ENCODE measurements at places on chromosomes 2 and 18. TPM values are rescaled to one million over a fixed set of nuclear protein-coding genes. Genes with fewer than 3 reads are reported as not detected.

Gene ABCG8
- polyA plus RNA-seq = 0.05 TPM

Gene ASAP2
- 1.6 TPM for polyA plus RNA-seq

- no peak for DNase-seq
These were observed 83.4 kb downstream of the CALCRL start for GRCh38 chr2:187364696-187365095.

- no peak for DNase-seq
These were observed 9.4 kb downstream of the BCL11A start for GRCh38 chr2:60544062-60544461.
